ENCODE measurements at places on chromosomes 12 and 14. TPM values are rescaled to one million over a fixed set of nuclear protein-coding genes. Genes with fewer than 3 reads are reported as not detected.
A peak's percentile ranks its signal among the peaks of the same experiment; 100 is the strongest.

GRCh38 chr12:2891240-2892053 lies 756 bp downstream of the TULP3 start:
- H3K4me1 ChIP-seq: peaks cover 49% of the 10 kb centered on the region
- DNase-seq: peak; percentile 82
- no peaks in the 10 kb centered on the region for H3K27me3 ChIP-seq
- H3K27ac ChIP-seq: peak overlapping the region; percentile 94
- peaks cover 10% of the 10 kb centered on the region for H3K36me3 ChIP-seq

DNA sequence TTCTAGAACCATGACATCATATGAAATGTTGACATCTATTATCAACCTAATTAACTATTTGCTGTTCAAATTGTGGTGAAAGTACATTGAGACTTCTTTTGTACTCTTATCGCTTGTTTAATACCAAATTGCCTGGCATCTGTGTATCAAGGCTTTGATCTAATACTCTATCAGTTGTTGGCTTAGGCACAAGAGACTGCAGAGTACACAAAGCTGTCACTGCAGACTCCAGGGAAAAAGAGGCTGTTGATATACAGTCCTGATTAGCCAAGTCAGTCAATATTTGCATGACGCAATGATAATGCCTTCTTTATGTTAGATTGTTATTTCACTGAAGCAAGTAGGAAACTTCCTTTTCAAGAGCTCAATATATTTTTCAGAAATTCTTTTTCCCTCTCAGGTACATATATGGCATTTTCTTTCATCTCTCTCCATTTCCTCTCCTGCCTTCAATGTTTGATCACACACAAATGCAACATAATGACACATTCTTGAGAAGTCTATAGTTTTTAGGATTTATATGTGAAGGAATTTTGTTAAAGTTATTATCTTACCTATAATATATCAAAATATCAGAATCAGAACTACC lies 32.3 kb upstream of the PTCSC3 start:
- H3K27me3 ChIP-seq: no peaks in the 10 kb centered on the region
- H3K4me3 ChIP-seq: no peak overlapping the region
- H3K27ac ChIP-seq: no peak overlapping the region
- DNase-seq: peak; percentile 25
- H3K4me1 ChIP-seq: no peaks in the 10 kb centered on the region

GRCh38 chr12:123449249-123449733 lies 8.6 kb upstream of the SNRNP35 start:
- H3K27me3 ChIP-seq: no peaks in the 10 kb centered on the region
- H3K4me3 ChIP-seq: no peak overlapping the region
- H3K4me1 ChIP-seq: peaks cover 30% of the 10 kb centered on the region
- H3K36me3 ChIP-seq: no peaks in the 10 kb centered on the region
- DNase-seq: no peak
- H3K27ac ChIP-seq: peak overlapping the region; percentile 88

GRCh38 chr14:47276931-47277330 lies 398.5 kb downstream of the MDGA2 start:
- no peak overlapping the region for H3K27ac ChIP-seq
- H3K4me1 ChIP-seq: no peaks in the 10 kb centered on the region
- H3K27me3 ChIP-seq: no peaks in the 10 kb centered on the region
- DNase-seq: peak; percentile 3

GRCh38 chr12:128268379-128268995 lies 1.5 kb downstream of the TMEM132C start:
- H3K27ac ChIP-seq: no peak overlapping the region
- H3K27me3 ChIP-seq: peaks cover 25% of the 10 kb centered on the region
- peak; percentile 12 for DNase-seq
- H3K36me3 ChIP-seq: no peaks in the 10 kb centered on the region

GRCh38 chr12:64912516-64913255 lies 88.2 kb downstream of the TBC1D30 start:
- H3K4me3 ChIP-seq: no peak overlapping the region
- H3K4me1 ChIP-seq: no peaks in the 10 kb centered on the region

DNA sequence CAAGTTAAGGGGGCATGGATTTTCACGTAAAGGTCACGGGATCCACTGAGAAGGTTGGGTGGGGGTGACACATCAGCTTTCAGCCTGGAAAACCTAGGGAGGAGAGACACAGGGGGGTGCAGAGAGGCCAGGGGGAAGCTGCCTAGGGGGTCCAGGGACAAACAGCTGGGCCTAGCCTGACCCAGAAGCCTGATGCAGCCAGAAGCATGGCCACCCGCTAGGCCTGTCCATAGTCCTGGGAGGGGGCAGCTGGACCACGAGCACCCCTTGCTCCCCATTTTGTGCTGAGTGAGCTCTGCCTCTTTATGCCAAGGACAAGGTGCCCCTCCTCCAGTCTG lies 322.7 kb upstream of the RTL1 start:
- no peak for DNase-seq
- H3K4me3 ChIP-seq: no peak overlapping the region
- H3K27ac ChIP-seq: no peak overlapping the region
- H3K36me3 ChIP-seq: no peaks in the 10 kb centered on the region
- H3K4me1 ChIP-seq: no peaks in the 10 kb centered on the region
- no peaks in the 10 kb centered on the region for H3K27me3 ChIP-seq

- no peak overlapping the region for H3K27ac ChIP-seq
- H3K36me3 ChIP-seq: peaks cover 15% of the 10 kb centered on the region
- no peak overlapping the region for H3K4me3 ChIP-seq
These were observed 2.8 kb downstream of the GOLGA3 start for GRCh38 chr12:132825861-132826260.

- no peaks in the 10 kb centered on the region for H3K27me3 ChIP-seq
- no peak overlapping the region for H3K27ac ChIP-seq
- no peaks in the 10 kb centered on the region for H3K4me1 ChIP-seq
- no peak overlapping the region for H3K4me3 ChIP-seq
These were observed 31.7 kb downstream of the HIF1A start for GRCh38 chr14:61726778-61727658.

- no peaks in the 10 kb centered on the region for H3K36me3 ChIP-seq
- H3K27me3 ChIP-seq: no peaks in the 10 kb centered on the region
- H3K4me1 ChIP-seq: no peaks in the 10 kb centered on the region
- no peak for DNase-seq
- H3K4me3 ChIP-seq: no peak overlapping the region
- no peak overlapping the region for H3K27ac ChIP-seq
These were observed 15.6 kb downstream of the HSD17B6 start for GRCh38 chr12:56778756-56779155.

DNA sequence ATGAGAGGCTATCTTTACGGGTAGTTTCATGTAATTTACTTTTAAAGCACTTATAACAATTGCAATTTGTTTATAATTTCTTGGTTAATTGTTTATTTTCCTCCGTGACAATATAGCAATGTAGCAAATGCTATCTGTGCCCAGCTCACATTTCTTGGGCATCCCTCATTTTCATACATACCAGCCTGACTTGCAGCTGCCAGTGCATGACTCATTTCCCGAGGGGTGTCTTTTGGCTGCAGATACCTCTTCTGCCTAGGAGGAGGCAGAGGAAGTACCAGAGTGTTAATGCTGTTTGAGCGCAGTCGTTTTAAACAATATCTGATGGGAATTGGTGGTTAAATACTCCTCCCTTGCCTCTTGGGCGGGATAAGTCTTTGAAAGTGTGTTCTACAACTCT lies 104.2 kb upstream of the ABCD2 start:
- no peaks in the 10 kb centered on the region for H3K27me3 ChIP-seq
- no peak for DNase-seq
- H3K27ac ChIP-seq: no peak overlapping the region
- H3K36me3 ChIP-seq: no peaks in the 10 kb centered on the region
- no peaks in the 10 kb centered on the region for H3K4me1 ChIP-seq

- DNase-seq: peak; percentile 78
- peaks cover 89% of the 10 kb centered on the region for H3K4me1 ChIP-seq
- H3K36me3 ChIP-seq: no peaks in the 10 kb centered on the region
These were observed 123.0 kb downstream of the SCARB1 start for GRCh38 chr12:124740691-124741137.

DNA sequence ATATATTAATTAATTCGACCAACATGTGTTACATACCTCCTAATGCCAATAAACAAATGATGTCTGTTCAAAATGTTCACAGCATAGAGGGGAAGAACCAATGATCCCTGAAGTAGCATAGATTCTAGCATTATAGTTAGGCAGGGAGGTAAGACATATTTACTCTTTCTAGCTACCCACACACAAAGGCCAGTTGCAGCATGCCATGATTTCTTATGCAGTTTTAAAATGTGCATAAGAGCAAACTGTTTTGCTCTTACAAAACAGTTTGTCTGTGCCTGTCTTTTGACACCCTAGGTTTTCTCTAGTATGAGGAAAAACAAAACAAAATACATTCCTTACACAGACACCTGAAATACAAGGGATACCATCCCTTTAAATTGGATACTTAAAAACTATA lies 61.9 kb downstream of the SLC16A7 start:
- no peaks in the 10 kb centered on the region for H3K4me1 ChIP-seq
- no peaks in the 10 kb centered on the region for H3K36me3 ChIP-seq
- H3K27ac ChIP-seq: no peak overlapping the region

DNA sequence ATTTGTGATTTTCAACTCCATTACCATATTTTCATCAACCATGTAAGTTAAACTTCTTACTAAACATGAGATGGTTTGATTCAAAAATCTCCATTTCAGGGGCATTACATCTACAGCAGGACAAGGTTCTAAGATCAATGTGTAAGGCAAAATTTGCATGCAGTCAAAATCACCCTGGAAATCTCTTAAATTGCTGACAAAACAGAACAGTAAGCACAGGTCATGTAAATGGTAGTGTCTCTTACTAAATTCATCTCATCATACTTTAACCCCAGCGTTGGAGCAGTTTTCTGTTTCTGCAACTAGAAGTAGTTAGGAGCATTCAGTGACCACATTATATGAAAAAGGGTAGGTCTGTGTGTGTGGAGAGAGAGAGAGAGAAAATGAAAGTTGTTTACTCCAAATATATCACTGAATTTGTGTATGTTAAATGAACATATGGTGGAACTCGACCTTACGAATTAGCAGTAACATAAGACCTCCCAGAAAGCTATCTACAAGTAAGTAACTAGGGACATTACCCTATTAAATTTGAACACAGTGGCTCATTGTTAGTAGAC lies 227.5 kb downstream of the SSPN start:
- no peaks in the 10 kb centered on the region for H3K4me1 ChIP-seq
- peaks cover 5% of the 10 kb centered on the region for H3K36me3 ChIP-seq
- no peak for DNase-seq
- H3K4me3 ChIP-seq: no peak overlapping the region
- no peak overlapping the region for H3K27ac ChIP-seq

Gene IPO4
- 23.9 TPM for total RNA-seq

Gene RNASE1
- 51.6 TPM for total RNA-seq

Gene KRT72
- not detected for total RNA-seq

Gene KCNC2
- total RNA-seq: not detected

Gene OASL
- total RNA-seq: 19.3 TPM
